ENCODE measurements at places on chromosomes 5 and 9. TPM values are rescaled to one million over a fixed set of nuclear protein-coding genes. Genes with fewer than 3 reads are reported as not detected.
A peak's percentile ranks its signal among the peaks of the same experiment; 100 is the strongest.

- peak; percentile 78 for DNase-seq
These were observed 104.2 kb downstream of the PPARGC1B start for GRCh38 chr5:149834246-149834855.

The SURF6 gene
- total RNA-seq, result 17.4 TPM

The B4GALT7 gene
- total RNA-seq, result 46.5 TPM

DNA sequence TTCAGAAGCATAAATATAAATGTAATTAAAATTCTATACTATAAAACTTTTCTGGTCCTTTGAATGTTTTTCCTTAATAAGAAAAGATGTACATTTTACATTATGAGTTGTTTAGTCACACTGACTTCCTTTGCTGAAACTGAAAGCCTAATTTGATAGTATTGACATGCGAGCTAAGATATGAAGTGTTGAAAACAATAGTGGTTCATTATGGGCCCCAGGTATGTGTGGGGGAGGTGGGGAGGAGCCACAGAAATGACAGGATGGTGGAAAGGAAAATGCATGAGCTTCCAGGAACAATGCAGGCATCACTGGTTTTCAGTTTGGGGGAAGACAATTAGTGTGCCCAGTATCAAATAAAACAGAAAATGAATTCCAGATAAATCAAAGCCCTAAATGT is 35.4 kb upstream of the RLN1 start:
- no peak for DNase-seq

The OR1L4 gene
- not detected for total RNA-seq

GRCh38 chr9:108325406-108325805 is 530.4 kb downstream of the ACTL7B start:
- DNase-seq, result no peak

DNA sequence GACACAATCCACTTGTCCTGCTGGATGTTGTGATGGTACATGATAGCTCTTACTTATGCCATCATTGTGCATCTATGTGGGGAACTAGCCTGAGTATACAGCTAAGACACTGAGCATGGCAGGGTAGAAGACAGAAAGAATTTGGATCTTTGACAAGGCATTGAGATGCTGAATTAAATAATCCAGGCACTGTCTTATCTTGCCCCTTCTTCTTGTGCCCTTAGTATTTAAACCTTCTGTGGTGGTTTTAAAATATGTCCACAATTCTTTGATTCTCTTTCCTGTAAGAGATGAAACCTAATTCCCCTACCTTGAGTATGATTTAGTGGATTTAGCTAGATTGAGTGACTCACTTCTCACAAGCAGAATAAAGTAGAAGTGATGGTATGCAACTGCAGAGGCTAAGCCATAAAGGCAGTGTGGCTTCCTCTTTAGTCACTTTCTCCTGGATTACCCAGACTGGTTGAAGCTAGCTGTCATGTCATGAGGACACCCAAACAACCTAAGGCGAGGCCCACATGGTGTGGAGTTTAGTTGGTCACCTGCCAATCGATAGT is 174.0 kb upstream of the NREP start:
- DNase-seq, result no peak

DNA sequence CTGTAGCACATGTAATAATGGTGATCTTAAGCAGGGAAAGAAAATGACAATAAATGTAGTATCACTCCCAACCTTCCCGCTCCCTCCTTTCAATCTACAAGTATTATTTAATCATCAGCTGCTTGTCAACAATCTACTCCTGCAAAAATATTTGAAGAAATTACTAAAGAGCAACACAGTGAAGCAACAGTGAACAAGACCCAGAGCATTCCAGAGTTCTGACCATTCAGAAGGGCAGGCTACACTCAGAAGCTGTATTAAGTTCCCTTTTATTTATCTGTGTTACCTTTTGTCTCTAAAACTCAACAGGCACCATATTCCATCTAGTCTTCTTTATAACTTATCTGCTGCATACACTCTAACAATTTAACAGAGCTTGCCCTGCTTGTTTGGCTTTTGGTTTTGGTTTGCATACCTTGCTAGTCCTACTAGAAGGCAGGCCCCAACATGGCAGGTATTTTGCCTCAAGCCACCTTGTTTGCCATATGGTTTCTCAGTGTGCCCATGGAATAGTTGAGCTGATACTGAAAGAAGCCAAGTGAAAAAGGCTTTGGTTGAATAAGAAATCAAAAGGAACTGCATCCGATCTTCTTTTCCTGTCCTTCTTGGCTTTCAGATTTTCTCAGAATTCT is 253.9 kb downstream of the CEMIP2 start:
- DNase-seq, result no peak

- DNase-seq, result no peak
These were observed 59.5 kb downstream of the RPS6 start for GRCh38 chr9:19320495-19320894.
